Esophagus muscularis mucosa (tissue), 4 donors: ENCODE measurements at places on chromosomes 11 and 22. TPM values are rescaled to one million over a fixed set of nuclear protein-coding genes. Genes with fewer than 3 reads are reported as not detected.

GRCh38 chr22:27919222-27919941 lies at the start of gene PITPNB:
Gene PITPNB (minus strand): TSS chr22:27919256. CDS start chr22:27919191, 65 bp downstream.
- DNase-seq, result peak; percentile 99
- no peaks in the 10 kb centered on the region for H3K36me3 ChIP-seq
- H3K27ac ChIP-seq, result peak within 1 kb of the TSS; percentile 93
- peak within 1 kb of the TSS; percentile 98 for H3K4me3 ChIP-seq

DNA sequence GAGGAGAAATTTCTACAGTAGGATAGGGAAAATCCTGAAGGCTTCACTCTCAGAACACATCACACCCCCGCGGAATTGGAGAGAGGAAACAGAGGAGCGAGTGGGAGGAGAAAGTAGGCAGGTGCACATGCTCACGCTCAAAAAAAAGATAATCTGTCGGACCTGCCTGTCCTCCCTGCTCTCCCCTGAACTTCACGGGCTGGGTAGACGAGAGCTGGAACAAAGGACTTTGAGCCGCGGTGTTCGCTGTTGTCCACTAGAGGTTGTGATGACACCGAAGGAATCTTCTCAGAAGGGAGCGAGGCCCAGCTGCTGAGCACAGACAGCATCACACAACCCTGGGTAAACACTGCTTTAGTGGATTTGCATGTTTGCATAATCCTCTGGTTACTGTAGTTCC lies 5.0 kb downstream of the SEZ6L start:
- H3K36me3 ChIP-seq, result no peaks in the 10 kb centered on the region
- peaks cover 6% of the 10 kb centered on the region for H3K4me1 ChIP-seq
- H3K27ac ChIP-seq, result no peak overlapping the region
- no peak overlapping the region for H3K4me3 ChIP-seq
- H3K27me3 ChIP-seq, result peaks cover 77% of the 10 kb centered on the region
- DNase-seq, result no peak

DNA sequence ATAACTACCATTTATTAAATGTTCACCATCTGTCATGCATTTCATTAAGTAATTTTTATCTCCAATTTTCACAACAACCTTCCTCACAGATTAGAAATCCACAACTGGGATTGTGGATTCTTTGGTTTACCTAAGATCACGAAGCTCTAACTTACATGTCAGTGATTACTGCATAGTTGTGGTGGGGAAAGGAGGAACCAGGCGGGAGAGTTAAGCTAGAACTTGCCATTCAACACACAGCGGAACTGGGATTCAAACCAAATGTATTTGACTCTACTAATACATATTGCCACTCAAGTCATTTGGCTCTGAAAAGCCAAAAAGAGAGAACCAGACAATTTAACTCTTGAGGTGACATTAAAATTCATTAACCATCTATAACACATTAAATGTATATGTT lies 10.4 kb upstream of the LAYN start:
- H3K27ac ChIP-seq, result no peak overlapping the region
- no peak for DNase-seq
- no peak overlapping the region for H3K4me3 ChIP-seq
- H3K36me3 ChIP-seq, result no peaks in the 10 kb centered on the region
- no peaks in the 10 kb centered on the region for H3K4me1 ChIP-seq

DNA sequence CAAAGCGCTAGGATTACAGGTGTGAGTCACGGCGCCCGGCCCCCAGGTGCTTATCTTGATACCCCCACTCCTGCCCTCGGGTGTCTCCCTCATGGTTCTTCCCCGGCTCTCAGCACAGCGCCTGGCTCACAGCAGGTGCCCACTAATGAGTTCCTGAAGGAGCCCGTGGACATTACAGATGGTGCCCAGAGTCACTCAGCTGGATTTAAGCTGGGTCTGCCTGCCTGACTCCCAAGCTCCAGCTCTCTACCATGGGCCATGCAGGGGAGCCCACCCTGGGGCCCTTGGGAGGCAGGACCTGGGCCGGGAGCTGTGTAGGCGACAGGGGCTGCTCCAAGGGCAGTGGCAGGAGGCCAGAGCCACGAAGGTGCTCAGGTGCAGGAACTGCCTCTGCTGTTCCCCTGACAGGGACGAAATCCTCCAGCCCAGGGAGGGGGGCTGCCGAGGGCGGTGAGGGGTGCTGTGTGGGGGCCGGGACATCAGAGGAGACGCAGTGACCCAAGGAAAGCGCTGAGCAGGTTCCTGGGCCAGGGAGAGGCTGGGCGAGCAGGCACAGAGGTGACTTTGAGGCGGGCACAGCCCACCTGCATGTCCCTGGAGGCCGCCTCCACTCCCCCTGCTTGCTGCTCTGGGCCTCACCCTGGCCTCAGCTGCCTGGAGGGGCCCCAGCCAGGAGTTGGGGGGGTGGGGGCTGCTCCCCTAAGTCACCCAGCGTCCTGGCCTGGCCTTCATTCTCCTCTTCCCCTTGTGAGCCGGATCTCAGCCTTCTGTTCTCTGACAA lies 14.6 kb upstream of the FLRT1 start:
- no peak overlapping the region for H3K4me3 ChIP-seq
- no peaks in the 10 kb centered on the region for H3K36me3 ChIP-seq
- H3K4me1 ChIP-seq, result no peaks in the 10 kb centered on the region
- DNase-seq, result no peak
- no peak overlapping the region for H3K27ac ChIP-seq
- H3K27me3 ChIP-seq, result no peaks in the 10 kb centered on the region

SLC37A2 gene
- 12.9 TPM for total RNA-seq
